ENCODE measurements at places on chromosomes 7 and 10.

DNA sequence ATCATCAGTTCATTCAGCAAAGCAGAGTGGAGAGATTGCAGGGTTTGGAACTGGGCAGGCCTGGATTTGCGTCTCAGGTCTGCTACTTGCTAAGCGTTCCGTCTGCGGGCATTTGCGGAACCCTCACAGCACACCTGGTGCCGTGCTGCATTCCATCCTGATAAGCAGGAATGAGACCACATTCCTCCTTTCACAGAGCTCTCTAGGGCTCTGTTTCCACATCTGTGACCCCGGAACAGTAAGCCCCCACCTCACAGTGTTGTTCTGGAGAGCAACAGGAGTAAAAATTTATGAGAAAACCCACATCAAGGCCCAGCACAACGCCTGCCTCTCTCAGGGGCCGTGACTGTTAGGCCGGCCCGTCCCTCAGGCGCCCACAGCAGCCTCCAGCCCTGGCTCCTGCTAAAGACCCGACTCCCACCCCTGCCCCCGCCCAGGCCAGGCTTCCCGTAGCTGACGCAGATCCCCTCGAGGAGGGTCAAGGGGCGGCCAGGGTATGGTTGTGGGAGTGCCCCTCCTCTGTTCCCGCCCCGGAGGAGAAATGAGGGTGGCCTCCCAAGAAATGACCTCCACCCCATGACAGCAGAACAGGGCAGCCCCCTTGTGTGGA lies 128.9 kb downstream of the RGS10 start:
- DNase-seq = no peak

GRCh38 chr7:37309493-37309892 lies 139.2 kb downstream of the ELMO1 start:
- no peak for DNase-seq

DNA sequence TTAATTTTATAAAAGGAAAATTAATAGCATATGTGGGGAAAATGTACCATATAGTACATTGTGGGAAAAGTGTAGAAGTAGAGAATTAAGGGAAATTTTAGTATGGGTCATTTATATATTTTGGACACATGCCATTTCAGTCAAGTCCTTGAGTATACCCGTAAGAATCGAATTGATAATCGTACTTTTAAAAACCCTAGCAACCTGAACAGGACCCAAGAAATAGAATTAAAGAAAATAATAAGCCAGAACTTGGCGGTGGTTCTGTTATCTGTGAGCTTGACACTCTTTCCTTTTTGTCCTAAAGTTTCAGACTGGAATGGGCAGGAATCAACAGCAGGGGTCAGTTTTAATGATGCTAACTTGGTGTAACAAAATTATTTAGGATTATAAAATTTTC lies 221.0 kb downstream of the CDK14 start:
- no peak for DNase-seq

- no peak for DNase-seq
Observed at GRCh38 chr10:12050528-12050927, 7.9 kb upstream of the UPF2 start.

GRCh38 chr7:46282155-46282554 lies 361.1 kb upstream of the IGFBP3 start:
- DNase-seq = peak; percentile 86

DNA sequence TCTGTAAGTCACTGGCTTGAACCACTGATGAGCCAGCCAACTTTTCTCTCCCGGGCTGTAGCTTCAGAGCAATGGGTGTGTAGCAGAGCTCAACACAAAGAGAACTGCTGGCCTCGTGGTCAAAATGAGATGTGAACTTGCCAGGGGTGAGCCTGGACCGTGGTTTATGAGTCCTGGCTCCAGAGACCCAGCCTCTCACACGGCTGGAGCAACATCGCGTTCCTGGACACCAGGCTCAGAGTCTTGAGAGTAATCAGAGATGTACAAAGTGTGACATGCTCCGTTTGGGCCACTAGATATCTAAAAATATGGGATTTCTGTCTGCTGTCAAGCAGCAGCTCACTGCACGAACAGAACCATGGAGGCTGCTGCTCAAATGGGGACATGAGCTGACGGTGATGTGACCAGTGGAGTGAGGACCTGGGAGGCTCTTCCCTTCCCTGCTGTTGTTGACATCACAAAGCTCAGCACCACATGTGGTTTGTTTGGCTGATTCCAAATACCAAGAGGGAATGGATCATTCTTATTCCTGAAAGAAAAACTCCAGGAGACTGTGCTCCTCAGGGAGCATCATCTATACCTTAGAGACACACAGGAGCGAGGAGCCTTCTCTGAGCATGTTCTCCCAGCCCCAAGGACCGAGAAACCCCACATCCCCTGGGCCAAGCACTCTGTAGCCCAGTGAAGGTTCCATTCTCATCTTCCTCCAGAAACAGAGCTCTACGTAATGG lies 9.2 kb upstream of the SVIL start:
- DNase-seq = peak; percentile 41

DNA sequence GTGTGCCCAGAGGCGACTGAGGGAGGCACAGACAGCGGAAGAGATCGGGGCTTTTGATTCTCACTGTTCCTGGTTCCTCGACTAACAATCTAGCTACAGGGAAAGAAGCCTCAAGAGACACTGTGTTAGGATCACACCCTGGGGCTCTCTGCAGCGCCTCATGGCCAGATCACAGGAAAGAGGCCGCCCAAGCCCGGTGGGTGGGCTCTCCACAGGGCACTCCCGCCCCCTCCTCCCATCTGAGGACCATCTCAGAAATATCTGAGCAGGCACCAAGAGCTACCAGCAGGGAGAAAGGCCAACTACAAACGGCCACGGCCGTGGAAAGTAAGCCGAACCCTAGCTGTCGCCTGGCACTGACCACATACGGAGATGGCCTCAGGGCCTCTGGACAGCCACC lies 224.2 kb downstream of the MLLT10 start:
- DNase-seq = no peak

GRCh38 chr10:51716981-51717380 lies 17.6 kb upstream of the CSTF2T start:
- no peak for DNase-seq

DNA sequence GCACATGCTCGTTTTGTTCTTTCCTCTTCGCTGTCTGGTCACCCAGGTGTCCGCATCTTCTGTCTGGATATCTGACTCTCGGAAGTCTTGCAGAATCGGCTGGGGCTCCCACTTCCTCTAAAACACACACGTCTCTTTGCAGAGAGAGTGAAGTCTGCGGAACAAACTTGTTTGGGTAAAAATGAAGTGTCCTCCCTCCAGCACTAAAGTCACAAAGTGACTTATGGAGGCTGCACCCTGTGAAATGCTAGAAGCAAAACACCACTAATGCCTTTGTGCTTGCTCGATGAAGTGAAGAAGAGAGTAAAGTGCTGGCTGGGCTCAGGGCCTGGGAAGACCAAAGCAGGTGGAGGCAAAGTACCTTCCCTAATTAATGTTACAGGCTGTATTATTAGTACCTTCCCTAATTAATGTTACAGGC lies 71.4 kb downstream of the FGFR2 start:
- peak; percentile 40 for DNase-seq

- DNase-seq = no peak
Observed at GRCh38 chr10:91705948-91706670, 73.2 kb upstream of the PPP1R3C start.

DNA sequence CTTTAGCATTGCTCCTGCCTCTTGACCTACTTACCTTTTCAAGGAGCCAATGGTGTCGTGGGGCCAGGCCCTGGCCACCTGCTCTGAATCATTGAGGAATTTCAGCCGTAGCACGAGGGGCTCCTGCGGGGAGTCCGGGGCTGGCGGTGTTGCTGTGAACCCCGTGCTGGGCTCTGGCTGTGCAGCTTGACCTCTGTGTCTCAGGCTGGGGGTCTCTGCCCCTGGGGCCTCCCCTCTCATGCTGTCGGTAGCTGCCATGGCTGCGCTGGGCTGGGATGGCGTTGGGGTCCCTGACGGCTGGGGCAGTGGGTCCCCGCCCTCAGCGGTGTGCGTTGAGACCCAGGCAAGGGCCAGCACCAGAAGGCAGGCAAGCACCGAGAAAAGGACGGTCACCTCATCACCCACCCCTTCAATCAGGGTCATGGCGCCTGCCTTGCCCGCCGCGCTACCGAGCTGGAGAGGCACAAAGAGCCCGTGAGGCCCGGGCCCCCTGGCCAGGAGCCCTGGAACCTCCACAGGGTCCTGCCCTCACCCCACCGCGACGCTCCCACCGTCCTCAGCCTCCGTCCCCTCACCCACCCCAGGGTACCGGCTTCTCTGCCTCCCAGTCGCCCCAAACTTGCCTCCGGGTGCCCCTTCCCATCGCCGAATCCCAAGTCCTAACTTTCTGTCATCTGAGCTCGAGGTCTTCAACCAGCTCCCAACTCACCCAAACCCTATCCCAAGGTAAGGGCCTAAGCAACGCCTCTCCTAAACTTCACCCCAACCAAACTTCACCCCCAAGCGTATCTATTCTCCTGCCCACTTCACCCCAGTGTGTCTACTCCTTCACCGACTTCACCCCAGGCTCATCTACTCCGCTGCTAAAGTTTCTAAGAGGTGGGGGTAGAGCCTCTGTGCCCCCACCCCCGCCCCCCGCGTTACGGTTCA lies 887 bp downstream of the TMUB1 start:
- DNase-seq = no peak

- DNase-seq = no peak
Observed at GRCh38 chr7:106965108-106965507, 79.4 kb upstream of the PRKAR2B start.

- DNase-seq = no peak
Observed at GRCh38 chr7:91212582-91212981, 51.7 kb upstream of the FZD1 start.

GRCh38 chr10:71729161-71729636 lies 9.6 kb upstream of the C10orf105 start:
- peak; percentile 43 for DNase-seq

GRCh38 chr7:123616223-123616622 lies 14.6 kb downstream of the ASB15 start:
- DNase-seq = no peak

DNA sequence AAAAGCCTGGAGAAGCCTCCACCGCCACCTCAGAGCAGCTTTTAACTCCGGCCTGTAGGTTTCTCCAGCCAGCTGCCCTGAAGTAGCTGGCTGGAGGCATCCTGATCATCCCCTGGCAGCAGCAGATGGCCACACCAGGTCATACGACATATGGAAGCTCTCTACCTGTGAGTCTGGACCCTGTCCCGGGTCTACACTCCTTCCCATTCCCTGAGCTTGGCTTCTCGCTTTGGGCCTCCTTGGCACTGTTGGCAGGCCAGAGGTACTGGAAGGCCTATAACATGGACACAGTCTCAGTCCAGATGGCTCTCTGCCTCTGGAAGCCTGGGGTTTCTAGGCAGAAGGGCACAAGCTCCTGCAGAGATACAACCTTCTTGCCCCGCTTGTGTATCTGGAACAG lies 43.5 kb upstream of the TRIM8 start:
- no peak for DNase-seq

DNA sequence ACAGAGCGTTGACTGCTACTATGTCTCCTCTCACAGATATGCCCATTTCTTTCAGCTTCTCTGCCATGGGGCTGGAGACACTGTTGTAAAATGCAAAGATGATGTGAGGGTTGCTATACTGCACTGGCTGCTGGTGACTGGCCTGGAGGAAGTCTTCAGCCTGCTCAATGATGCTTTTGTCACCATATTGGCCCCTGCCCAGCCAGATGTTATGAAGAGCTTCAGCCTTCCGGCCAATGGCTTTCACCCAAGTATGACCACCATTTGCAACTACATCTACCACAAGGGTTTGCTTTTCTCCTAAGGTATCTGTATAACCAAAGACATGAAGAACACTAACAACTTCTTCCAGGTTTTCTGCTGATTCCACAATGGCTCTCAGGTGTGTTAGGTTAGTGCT lies 1.6 kb downstream of the C7orf25 start:
- no peak for DNase-seq

GRCh38 chr7:4888161-4888560 lies 4.6 kb upstream of the RADIL start:
- DNase-seq = no peak

GRCh38 chr7:46625032-46625431 lies 704.0 kb upstream of the IGFBP3 start:
- DNase-seq = no peak

DNA sequence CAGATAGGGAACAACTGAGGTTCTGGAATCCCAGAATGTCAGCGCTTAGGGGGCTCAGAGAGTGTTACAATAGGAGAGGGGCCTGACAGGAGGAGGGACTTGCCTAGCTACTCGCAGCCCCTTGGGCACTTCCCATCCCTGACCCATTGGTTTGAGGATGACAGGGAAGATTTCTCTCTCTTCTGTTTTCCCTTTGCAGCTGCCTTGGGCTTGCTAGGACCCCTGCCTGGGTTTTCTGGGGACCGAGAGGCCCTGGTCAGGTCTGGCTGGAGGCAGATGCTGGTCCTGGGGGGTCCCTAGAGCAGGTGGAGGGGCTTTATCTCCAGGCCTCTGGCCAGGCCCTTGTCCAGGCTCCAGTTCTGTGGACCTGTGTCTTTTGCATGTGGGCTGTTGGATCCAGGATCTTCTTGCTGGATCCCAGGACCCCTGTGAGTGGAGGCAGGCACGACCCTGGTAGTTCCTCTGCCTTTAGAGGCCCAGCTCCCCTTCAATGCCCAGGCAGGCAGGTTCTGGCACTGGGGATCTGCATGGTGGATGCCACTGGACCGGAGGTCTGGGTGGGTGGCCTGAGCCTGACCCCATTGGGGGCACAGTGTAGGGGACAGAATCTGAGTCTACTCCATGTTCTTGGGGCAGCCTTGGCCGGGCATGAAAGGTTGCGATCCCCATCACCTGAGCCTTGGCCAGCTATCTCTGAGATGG lies 26.9 kb downstream of the RAMP3 start:
- DNase-seq = no peak

DNA sequence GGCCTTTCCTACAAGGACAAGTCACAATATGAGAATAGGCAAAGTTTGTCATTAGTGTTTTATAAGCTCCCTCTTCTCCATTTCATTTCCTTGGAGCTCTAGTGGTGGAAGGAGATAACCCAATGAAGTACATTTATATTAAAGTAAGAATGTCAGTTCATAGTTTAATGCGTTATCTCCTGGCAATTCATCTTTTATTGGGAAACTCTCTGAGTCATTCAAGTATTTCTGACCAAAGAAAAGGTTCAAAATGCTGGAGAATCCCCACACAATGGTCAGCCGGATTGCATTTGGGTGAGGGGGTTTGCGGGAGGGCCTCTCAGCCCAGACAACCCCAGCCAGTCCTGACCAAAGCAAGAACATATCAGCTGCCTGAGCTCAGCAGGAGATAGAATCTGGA lies 321.5 kb upstream of the NRP1 start:
- DNase-seq = no peak

- no peak for DNase-seq
Observed at GRCh38 chr10:76179806-76180205, 748.4 kb downstream of the LRMDA start.

DNA sequence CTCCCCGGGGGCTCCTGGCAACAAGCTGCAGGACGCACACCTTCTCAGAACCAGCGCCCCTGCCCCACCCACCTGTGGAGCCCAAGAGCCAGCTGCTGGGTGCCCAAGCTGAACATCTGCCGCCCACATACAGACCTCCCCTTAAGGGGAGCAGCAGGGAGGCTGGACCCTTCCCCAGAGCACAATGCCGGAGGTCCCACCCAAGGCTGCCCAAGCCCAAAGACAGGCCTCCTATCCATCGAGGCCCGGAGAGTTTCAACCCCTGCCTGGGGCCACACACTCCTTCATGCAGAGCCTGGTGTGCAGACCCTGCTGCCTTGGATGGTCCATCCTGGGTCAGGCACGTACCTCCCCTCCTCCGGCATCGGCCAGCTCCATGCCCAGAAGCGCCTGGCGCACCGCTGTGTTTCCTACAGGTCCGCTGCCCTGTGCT lies 48.7 kb downstream of the VIPR2 start:
- DNase-seq = no peak
